ENCODE measurements at places on chromosomes 2 and 18.

- H3K36me3 ChIP-seq: no peaks in the 10 kb centered on the region
- peak overlapping the region; percentile 96 for H3K27ac ChIP-seq
- peaks cover 54% of the 10 kb centered on the region for H3K4me1 ChIP-seq
- no peaks in the 10 kb centered on the region for H3K27me3 ChIP-seq
Observed at GRCh38 chr18:31942291-31942998, 483 bp downstream of the TRAPPC8 start.

DNA sequence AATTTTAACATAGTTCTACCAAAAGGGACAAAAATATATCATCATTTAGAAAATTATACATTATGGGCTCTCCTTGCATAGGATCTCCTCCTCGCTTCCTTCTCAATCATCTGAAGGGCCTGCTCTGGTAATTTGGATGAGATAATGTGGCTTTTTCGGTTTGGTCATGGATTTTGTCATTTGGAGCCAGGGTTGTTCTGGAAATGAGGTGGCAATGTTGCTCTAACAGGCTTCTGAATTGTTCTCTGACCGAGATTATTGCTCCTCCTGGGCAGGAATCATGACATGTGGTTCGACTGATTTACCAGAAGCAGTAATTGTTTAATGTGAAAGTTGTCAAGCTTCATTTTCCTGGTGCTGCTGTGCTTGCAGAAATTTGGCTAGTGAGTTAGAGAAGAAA lies 194.7 kb upstream of the ERBB4 start:
- H3K27me3 ChIP-seq: no peaks in the 10 kb centered on the region
- H3K4me1 ChIP-seq: no peaks in the 10 kb centered on the region
- no peak overlapping the region for H3K4me3 ChIP-seq
- no peak for DNase-seq

- no peak overlapping the region for H3K27ac ChIP-seq
- H3K4me1 ChIP-seq: peaks cover 6% of the 10 kb centered on the region
Observed at GRCh38 chr18:58416014-58416703, 212.7 kb downstream of the ALPK2 start.

GRCh38 chr18:49849331-49850217 lies 36.2 kb upstream of the ACAA2 start:
- H3K27me3 ChIP-seq: peaks cover 57% of the 10 kb centered on the region
- no peak overlapping the region for H3K27ac ChIP-seq
- no peak overlapping the region for H3K4me3 ChIP-seq
- DNase-seq: peak; percentile 31
- H3K36me3 ChIP-seq: no peaks in the 10 kb centered on the region
- H3K4me1 ChIP-seq: no peaks in the 10 kb centered on the region

GRCh38 chr2:42742740-42743658 lies 20.9 kb downstream of the OXER1 start:
- H3K36me3 ChIP-seq: peaks cover 13% of the 10 kb centered on the region
- DNase-seq: no peak
- no peaks in the 10 kb centered on the region for H3K4me1 ChIP-seq
- H3K27ac ChIP-seq: no peak overlapping the region
- H3K4me3 ChIP-seq: no peak overlapping the region

DNA sequence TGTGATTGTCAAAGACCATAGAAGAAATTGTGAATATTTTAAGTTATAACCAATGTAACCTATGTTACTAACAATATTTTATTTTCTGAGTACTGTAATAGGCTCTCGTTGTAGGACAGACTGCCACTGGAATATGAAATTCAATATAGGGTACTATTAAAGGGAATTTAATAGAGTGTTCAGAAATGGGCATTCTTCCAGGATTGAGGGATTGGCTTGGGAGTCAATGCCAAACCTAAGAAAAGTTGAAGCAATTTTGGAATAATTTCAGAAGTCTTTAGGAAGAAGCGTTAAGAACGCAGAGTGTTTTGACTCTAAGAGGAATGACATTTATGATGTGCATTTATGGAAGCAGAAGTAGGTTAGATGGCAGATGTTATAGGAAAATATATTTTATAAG lies 79.0 kb downstream of the ACVR2A start:
- no peak overlapping the region for H3K4me3 ChIP-seq
- peaks cover 38% of the 10 kb centered on the region for H3K36me3 ChIP-seq
- no peak for DNase-seq
- no peaks in the 10 kb centered on the region for H3K27me3 ChIP-seq
- peaks cover 25% of the 10 kb centered on the region for H3K4me1 ChIP-seq

- peaks cover 81% of the 10 kb centered on the region for H3K4me1 ChIP-seq
- H3K27me3 ChIP-seq: no peaks in the 10 kb centered on the region
- H3K4me3 ChIP-seq: no peak overlapping the region
- DNase-seq: no peak
Observed at GRCh38 chr2:11750422-11750821, 4.0 kb downstream of the LPIN1 start.

DNA sequence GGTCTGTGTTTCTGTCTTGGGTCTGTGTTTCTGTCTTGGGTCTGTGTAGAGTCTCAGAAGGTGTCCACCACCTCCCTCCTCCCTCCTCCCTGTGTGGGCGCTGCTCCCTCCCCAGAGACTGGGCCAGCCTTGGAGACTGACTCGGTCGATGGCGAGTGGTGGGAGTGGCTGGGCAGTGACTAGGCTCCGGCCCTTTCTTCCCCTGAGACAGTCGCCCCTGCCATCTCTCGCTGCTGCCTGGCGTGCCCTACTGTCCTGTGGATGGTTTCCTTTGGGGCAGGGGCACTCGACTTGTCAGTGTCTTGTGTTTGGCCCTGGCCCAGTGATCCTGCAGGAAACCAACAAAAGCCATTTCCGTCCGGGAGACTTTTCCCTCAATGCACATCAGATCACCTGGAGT lies 215.8 kb downstream of the NDUFA10 start:
- H3K4me1 ChIP-seq: peaks cover 3% of the 10 kb centered on the region
- H3K27me3 ChIP-seq: peaks cover 95% of the 10 kb centered on the region
- H3K4me3 ChIP-seq: no peak overlapping the region
- no peak overlapping the region for H3K27ac ChIP-seq

GRCh38 chr2:237868631-237869342 lies 9.4 kb downstream of the RAMP1 start:
- no peaks in the 10 kb centered on the region for H3K36me3 ChIP-seq
- DNase-seq: no peak
- peaks cover 9% of the 10 kb centered on the region for H3K27me3 ChIP-seq
- H3K27ac ChIP-seq: no peak overlapping the region

GRCh38 chr2:18066894-18067293 lies 188.4 kb downstream of the KCNS3 start:
- H3K4me3 ChIP-seq: no peak overlapping the region
- no peaks in the 10 kb centered on the region for H3K36me3 ChIP-seq
- no peak for DNase-seq
- H3K4me1 ChIP-seq: peaks cover 35% of the 10 kb centered on the region
- peak overlapping the region; percentile 77 for H3K27ac ChIP-seq

GRCh38 chr2:161273038-161273760 lies 35.0 kb upstream of the PSMD14 start:
- no peaks in the 10 kb centered on the region for H3K36me3 ChIP-seq
- no peak overlapping the region for H3K4me3 ChIP-seq
- no peaks in the 10 kb centered on the region for H3K4me1 ChIP-seq
- no peak for DNase-seq

DNA sequence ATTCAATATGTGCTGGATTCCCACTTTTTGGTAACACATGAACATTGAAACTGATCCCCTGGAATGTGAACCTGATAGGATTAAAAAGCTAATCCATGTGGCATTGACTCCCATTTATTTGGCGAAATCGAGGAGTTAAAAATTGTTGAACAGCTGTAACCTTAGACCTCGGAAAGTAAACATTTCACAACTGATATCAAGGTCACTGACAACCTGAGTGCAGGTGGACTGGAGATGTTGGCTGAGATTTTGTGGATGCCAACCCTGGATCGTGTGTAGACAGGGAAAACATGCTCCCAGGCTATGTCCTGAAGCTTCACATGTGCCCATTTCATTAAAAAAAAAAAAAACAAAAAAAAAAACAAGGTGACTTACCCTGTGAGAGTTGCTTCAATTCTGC lies 204.8 kb downstream of the SETBP1 start:
- peaks cover 35% of the 10 kb centered on the region for H3K27me3 ChIP-seq
- H3K36me3 ChIP-seq: no peaks in the 10 kb centered on the region
- peaks cover 41% of the 10 kb centered on the region for H3K4me1 ChIP-seq
- H3K27ac ChIP-seq: no peak overlapping the region
- H3K4me3 ChIP-seq: no peak overlapping the region
- no peak for DNase-seq

GRCh38 chr2:62998949-62999348 lies 51.7 kb upstream of the OTX1 start:
- H3K36me3 ChIP-seq: peaks cover 18% of the 10 kb centered on the region
- peaks cover 9% of the 10 kb centered on the region for H3K4me1 ChIP-seq
- no peak for DNase-seq

GRCh38 chr2:109168716-109169115 lies 39.7 kb downstream of the SH3RF3 start:
- no peak for DNase-seq
- no peak overlapping the region for H3K27ac ChIP-seq
- no peak overlapping the region for H3K4me3 ChIP-seq
- H3K27me3 ChIP-seq: no peaks in the 10 kb centered on the region
- peaks cover 63% of the 10 kb centered on the region for H3K4me1 ChIP-seq

- peak; percentile 46 for DNase-seq
- H3K36me3 ChIP-seq: peaks cover 12% of the 10 kb centered on the region
- H3K4me3 ChIP-seq: no peak overlapping the region
- no peaks in the 10 kb centered on the region for H3K27me3 ChIP-seq
- peaks cover 72% of the 10 kb centered on the region for H3K4me1 ChIP-seq
Observed at GRCh38 chr18:77065221-77065981, 67.2 kb downstream of the MBP start.

DNA sequence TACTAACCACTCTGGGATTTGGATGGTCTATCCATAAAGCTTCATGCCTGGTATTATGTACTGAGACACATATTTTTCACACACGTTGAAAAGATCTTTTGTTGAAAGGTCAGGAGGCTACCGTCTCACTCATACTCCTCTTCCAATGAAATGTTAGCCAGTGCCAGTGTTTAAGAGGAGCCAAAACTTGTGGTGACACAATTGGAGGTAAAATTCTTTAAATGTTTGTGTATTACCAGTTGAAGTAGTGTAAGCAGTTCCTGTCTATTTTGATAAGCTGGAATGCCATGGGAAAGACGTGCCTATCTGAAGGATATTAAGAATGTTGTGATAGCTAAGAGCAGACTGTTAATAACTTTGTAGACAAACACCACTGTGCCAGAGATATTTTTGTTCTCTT lies 32.1 kb downstream of the MARCHF7 start:
- no peak overlapping the region for H3K4me3 ChIP-seq
- peak overlapping the region; percentile 72 for H3K27ac ChIP-seq
- peaks cover 51% of the 10 kb centered on the region for H3K4me1 ChIP-seq
- H3K36me3 ChIP-seq: peaks cover 51% of the 10 kb centered on the region
- DNase-seq: no peak

DNA sequence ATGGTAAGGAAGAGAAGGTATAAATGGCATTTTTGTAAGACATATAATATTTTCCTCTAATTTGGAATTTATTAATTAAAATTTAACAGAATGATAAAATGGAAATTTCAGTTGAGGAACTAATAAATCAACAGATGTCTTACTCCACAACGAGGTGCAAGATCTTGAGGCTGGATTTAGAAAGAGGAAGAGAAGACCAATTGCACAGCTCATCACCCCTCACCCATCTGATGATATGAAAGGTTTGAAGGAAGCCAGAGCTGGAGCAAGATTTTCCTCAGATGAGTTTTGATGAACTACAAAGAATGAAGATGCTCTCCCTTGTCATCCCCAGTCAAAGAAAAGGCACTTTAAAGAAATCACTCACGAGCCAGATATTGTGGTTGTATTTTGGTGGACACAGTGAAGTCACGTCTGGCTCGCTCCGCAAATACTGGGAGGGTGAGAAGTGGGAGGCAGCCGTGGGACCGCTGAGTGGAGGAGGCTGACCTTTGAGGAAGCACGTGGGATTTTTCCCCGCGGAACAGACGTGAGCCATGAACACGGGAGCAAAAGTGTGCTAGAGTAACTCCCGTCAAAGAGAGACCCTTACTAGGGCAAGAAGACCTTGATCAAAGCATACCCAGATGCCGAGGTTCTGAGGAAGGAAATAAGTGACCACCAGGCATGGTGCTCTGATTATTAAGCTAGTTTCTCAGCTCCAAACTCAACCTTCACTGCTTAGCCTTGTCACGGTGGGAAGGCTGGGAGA lies 511.4 kb downstream of the RNF144A start:
- peaks cover 11% of the 10 kb centered on the region for H3K4me1 ChIP-seq
- peaks cover 89% of the 10 kb centered on the region for H3K27me3 ChIP-seq
- H3K27ac ChIP-seq: no peak overlapping the region
- H3K4me3 ChIP-seq: no peak overlapping the region
- no peak for DNase-seq

DNA sequence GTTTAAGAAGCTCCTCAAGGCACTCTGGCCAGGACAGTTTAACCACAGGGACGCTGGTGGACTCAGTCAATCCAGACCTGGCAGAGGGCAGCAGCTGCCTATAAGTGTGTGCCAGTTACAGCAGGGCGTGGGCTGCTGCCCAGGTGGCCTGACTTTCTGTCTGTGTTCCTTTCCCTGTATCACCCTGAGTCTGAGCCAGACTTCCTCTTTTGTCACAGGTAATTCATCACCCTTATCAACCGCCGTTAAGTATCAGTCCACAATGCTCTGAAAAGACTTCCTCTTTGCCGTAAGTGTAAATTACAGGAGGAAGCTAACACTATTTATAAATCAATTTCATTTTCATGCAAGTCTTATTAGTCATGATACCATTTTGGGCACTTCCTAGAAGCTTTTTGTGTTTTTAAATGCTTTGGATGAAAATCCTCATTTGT lies 7.0 kb downstream of the LPIN1 start:
- H3K27me3 ChIP-seq: no peaks in the 10 kb centered on the region
- DNase-seq: no peak
- peak overlapping the region; percentile 34 for H3K4me3 ChIP-seq

- no peak for DNase-seq
- H3K4me1 ChIP-seq: no peaks in the 10 kb centered on the region
- H3K4me3 ChIP-seq: no peak overlapping the region
- H3K27me3 ChIP-seq: no peaks in the 10 kb centered on the region
Observed at GRCh38 chr2:25401307-25402026, 59.7 kb upstream of the DNMT3A start.

GRCh38 chr18:55226044-55226443 lies 266.8 kb upstream of the CCDC68 start:
- H3K4me3 ChIP-seq: no peak overlapping the region
- peak overlapping the region; percentile 16 for H3K27ac ChIP-seq

GRCh38 chr2:229821316-229821715 lies 100.5 kb downstream of the TRIP12 start:
- H3K36me3 ChIP-seq: peaks cover 73% of the 10 kb centered on the region
- no peak for DNase-seq
- H3K27ac ChIP-seq: no peak overlapping the region
- no peaks in the 10 kb centered on the region for H3K27me3 ChIP-seq
- H3K4me3 ChIP-seq: no peak overlapping the region

GRCh38 chr18:3753106-3753505 lies 303.1 kb downstream of the TGIF1 start:
- no peaks in the 10 kb centered on the region for H3K27me3 ChIP-seq
- no peaks in the 10 kb centered on the region for H3K36me3 ChIP-seq
- DNase-seq: no peak
- H3K4me3 ChIP-seq: no peak overlapping the region

Measured in left ventricle myocardium inferior (tissue), 1 donor.